ENCODE measurements at places on chromosomes 6 and 20.
A peak's percentile ranks its signal among the peaks of the same experiment; 100 is the strongest.

- DNase-seq, result peak; percentile 13
Measured at GRCh38 chr6:164099269-164099865, 684.8 kb downstream of the QKI start.

DNA sequence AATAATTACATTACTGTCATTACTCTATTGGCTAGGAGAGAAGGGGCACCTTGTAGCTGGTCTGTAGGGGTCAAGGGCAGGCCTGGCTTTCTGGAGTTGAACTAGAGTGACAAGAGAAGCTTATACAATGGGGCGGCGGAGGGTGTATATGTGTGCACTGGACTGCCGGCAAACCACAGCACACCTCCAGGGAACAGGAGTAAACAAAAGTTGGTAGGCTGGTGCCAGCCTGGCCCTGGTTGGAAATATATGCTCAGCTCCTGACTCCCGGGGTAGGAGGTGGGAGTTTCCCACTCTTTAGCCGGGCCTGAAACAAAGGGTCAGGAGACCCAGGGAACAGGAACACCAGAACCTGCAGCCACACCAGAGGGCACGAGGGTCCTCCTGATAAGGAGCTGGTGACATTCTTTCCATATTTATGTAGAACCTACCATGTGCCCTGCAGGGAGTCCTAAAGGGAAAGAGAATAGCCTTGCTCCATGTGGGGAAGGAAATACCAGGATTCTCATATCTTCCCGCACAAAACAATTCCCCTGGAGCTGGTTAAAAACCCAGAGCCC is 5.1 kb downstream of the C6orf132 start:
- no peak for DNase-seq

DNA sequence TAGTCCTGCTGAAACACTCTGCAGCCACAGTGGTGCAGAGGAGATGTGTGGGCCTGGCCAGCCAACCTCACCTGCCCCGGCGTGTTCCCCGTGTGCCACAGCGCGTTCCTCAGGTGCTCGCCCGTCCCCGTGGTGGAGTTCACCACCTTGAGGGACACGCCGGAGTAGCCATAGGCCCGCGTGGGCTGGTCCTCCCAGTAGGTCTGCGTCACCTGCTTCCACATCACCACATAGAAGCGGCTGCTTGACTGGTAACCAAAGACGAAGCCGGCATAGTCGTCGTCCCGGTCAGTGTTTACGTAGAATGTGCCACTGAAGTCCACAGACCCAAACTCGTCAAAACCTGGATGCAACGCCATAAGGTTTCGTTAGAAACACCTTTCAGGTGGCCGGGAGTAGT is 31.5 kb downstream of the THBS2 start:
- no peak for DNase-seq

GRCh38 chr20:5000263-5001173 is 792 bp downstream of the SLC23A2 start:
- DNase-seq, result no peak

- DNase-seq, result no peak
Measured at GRCh38 chr20:10504994-10505730, 70.1 kb downstream of the SLX4IP start.
